Right lung (tissue), 10 donors: ENCODE measurements at places on chromosomes 11 and 22. TPM values are rescaled to one million over a fixed set of nuclear protein-coding genes. Genes with fewer than 3 reads are reported as not detected.

Gene LMNTD2
- polyA plus RNA-seq, result 2.8 TPM

Gene OR5T1
- not detected for polyA plus RNA-seq

Gene AAMDC
- 58.9 TPM for polyA plus RNA-seq

Gene PRR33
- 0.10 TPM for polyA plus RNA-seq

Gene OTOG
- 0.21 TPM for polyA plus RNA-seq

Gene ADM
- 10.2 TPM for polyA plus RNA-seq

Gene CASP1
- polyA plus RNA-seq, result 34.6 TPM

Gene HMOX1
- polyA plus RNA-seq, result 12.4 TPM

Gene SULT4A1
- 1.5 TPM for polyA plus RNA-seq

Gene UPB1
- 0.90 TPM for polyA plus RNA-seq

Gene CEP164
- 31.5 TPM for polyA plus RNA-seq

Gene SAA1
- not detected for polyA plus RNA-seq

Gene MS4A12
- polyA plus RNA-seq, result not detected

Gene MS4A4A
- polyA plus RNA-seq, result 13.0 TPM
